A549 treated with GW870086 at 1 μM for 4 hours (cell line): ENCODE measurements at places on chromosomes 6 and 20. TPM values are rescaled to one million over a fixed set of nuclear protein-coding genes. Genes with fewer than 3 reads are reported as not detected.

Gene TPX2
- 98.1 to 114 TPM (median 103 TPM) in 5 replicates for total RNA-seq

Gene RAET1L
- 0.43 to 0.93 TPM (median 0.63 TPM) in 5 replicates for total RNA-seq

Gene SCRT2
- total RNA-seq, result not detected in 5 replicates

Gene CALHM4
- total RNA-seq, result not detected in 5 replicates

Gene TCF15
- not detected in 5 replicates for total RNA-seq
